ENCODE measurements at places on chromosomes 5 and 9. TPM values are rescaled to one million over a fixed set of nuclear protein-coding genes. Genes with fewer than 3 reads are reported as not detected.

DAB2IP gene
- 0.18 TPM for total RNA-seq

DNA sequence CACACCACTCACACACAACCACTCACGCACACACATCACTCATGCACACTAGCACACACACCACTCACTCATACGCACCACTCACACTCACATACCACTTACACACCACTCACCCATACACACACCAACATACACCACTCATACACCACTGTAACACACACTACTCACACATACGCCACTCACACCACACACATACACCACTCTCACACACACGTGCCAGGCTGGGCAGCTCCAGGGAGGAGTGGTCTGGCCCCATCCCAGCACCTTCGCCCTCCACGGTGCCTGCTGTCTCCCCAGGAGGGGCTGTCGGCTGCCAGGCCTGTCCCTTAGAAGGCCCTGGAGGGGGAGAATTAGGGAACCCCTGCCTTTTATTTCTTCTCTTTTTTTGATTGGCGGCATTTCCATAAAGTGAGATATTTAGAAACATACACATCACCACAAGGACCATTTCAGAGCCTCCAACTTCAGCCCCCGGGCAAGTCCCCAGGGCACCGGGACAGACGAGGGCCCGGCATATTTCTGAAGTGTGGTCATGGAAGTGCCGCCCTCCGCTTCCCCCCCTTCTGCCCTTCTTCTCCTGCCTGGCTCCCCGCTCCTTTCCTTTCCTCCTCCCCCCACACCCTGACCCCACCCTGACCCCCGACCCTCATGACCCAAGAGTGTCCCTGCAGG lies 6.3 kb upstream of the ASB6 start:
- H3K27me3 ChIP-seq: no peaks in the 10 kb centered on the region
- no peak overlapping the region for H3K27ac ChIP-seq
- no peak overlapping the region for H3K4me3 ChIP-seq
- DNase-seq: no peak
- H3K4me1 ChIP-seq: no peaks in the 10 kb centered on the region

- H3K36me3 ChIP-seq: no peaks in the 10 kb centered on the region
- no peak overlapping the region for H3K4me3 ChIP-seq
- H3K27ac ChIP-seq: no peak overlapping the region
- H3K4me1 ChIP-seq: no peaks in the 10 kb centered on the region
These were observed 106.5 kb upstream of the PRDM9 start for GRCh38 chr5:23400951-23401350.

- DNase-seq: no peak
- H3K27me3 ChIP-seq: no peaks in the 10 kb centered on the region
- no peak overlapping the region for H3K4me3 ChIP-seq
These were observed 1240.1 kb upstream of the WWC1 start for GRCh38 chr5:167051402-167051768.

- no peak for DNase-seq
- peaks cover 30% of the 10 kb centered on the region for H3K27me3 ChIP-seq
- H3K4me3 ChIP-seq: no peak overlapping the region
- H3K36me3 ChIP-seq: no peaks in the 10 kb centered on the region
These were observed 17.8 kb upstream of the ZNF618 start for GRCh38 chr9:113858282-113858681.

GRCh38 chr9:20043035-20043434 lies 254.2 kb upstream of the SLC24A2 start:
- H3K27me3 ChIP-seq: no peaks in the 10 kb centered on the region
- DNase-seq: no peak
- peaks cover 25% of the 10 kb centered on the region for H3K4me1 ChIP-seq
- peak overlapping the region; percentile 58 for H3K4me3 ChIP-seq
